Neural crest cell (in vitro differentiated cells): ENCODE measurements at places on chromosomes 5 and 9. TPM values are rescaled to one million over a fixed set of nuclear protein-coding genes. Genes with fewer than 3 reads are reported as not detected.

- no peak overlapping the region for H3K4me3 ChIP-seq
- DNase-seq = no peak
- no peak overlapping the region for H3K27ac ChIP-seq
- H3K4me1 ChIP-seq = no peaks in the 10 kb centered on the region
- no peaks in the 10 kb centered on the region for H3K36me3 ChIP-seq
- no peaks in the 10 kb centered on the region for H3K27me3 ChIP-seq
These were observed 18.6 kb upstream of the IFNB1 start for GRCh38 chr9:21096172-21096900.

DNA sequence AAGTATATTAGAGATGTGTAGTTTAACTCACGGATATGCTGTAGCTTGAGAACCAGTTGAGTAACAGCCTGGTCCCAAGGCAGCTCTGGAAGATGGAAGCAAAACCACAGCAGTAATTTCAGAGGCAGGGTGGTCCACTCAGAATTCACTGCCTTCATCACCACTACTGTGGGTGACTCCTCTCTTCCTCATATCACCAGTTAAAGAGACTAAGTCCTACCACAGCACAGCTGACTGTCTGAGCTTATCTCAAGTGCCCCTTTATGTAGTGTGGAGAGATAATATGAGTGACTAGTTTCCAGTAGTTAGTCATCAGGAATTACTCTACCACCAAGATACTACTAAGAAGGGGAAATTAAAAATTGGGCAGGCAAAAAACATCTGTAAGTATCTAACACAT, 1571.2 kb upstream of the C9orf72 start:
- no peak overlapping the region for H3K4me3 ChIP-seq
- no peaks in the 10 kb centered on the region for H3K4me1 ChIP-seq

GRCh38 chr5:64775291-64775690, 6.6 kb downstream of the CWC27 start:
- peaks cover 4% of the 10 kb centered on the region for H3K4me1 ChIP-seq
- no peak for DNase-seq
- peaks cover 2% of the 10 kb centered on the region for H3K36me3 ChIP-seq
- H3K27ac ChIP-seq = no peak overlapping the region
- no peaks in the 10 kb centered on the region for H3K27me3 ChIP-seq

- H3K36me3 ChIP-seq = no peaks in the 10 kb centered on the region
- no peaks in the 10 kb centered on the region for H3K4me1 ChIP-seq
- no peak overlapping the region for H3K27ac ChIP-seq
- H3K27me3 ChIP-seq = peaks cover 2% of the 10 kb centered on the region
These were observed 15.5 kb upstream of the DAPK1 start for GRCh38 chr9:87481890-87482855.

The CDKN2B gene
- not detected in 2 replicates for total RNA-seq
